Activated CD8-positive, alpha-beta memory T cell treated with anti-CD3 and anti-CD28 coated beads, Interleukin-2, amount 10 ng/mL, durations not matched to agents 7 days and 5 days (primary cell): ENCODE measurements at places on chromosomes 5 and 9. TPM values are rescaled to one million over a fixed set of nuclear protein-coding genes. Genes with fewer than 3 reads are reported as not detected.

EIF4E1B gene
- total RNA-seq: not detected

IFNA21 gene
- total RNA-seq: not detected

C5orf63 gene
- 7.4 TPM for total RNA-seq

LRRC26 gene
- not detected for total RNA-seq

IL9 gene
- total RNA-seq: not detected

IER5L gene
- 6.1 TPM for total RNA-seq

TGFBI gene
- total RNA-seq: 0.42 TPM

IFNA2 gene
- not detected for total RNA-seq

IFNB1 gene
- 1.2 TPM for total RNA-seq

DCANP1 gene
- not detected for total RNA-seq

AQP7 gene
- total RNA-seq: not detected

ACER2 gene
- 2.1 TPM for total RNA-seq

SPINK1 gene
- total RNA-seq: not detected

DELE1 gene
- total RNA-seq: 65.4 TPM

GCNT4 gene
- 0.41 TPM for total RNA-seq

RNF183 gene
- not detected for total RNA-seq

HAND1 gene
- total RNA-seq: not detected

ENC1 gene
- total RNA-seq: 1.5 TPM

IL33 gene
- total RNA-seq: not detected

PCDHGB3 gene
- 0.09 TPM for total RNA-seq

FRMD3 gene
- 0.33 TPM for total RNA-seq

NKD2 gene
- total RNA-seq: 6.5 TPM

SEMA6A gene
- 0.40 TPM for total RNA-seq

SLC12A2 gene
- 16.3 TPM for total RNA-seq

SPINK4 gene
- not detected for total RNA-seq

WNK2 gene
- total RNA-seq: not detected

ASS1 gene
- 11.1 TPM for total RNA-seq

ODF2 gene
- 71.8 TPM for total RNA-seq

FOXD4L4 gene
- 0.09 TPM for total RNA-seq

FLT4 gene
- 2.8 TPM for total RNA-seq

C7 gene
- not detected for total RNA-seq

DNAJC18 gene
- total RNA-seq: 9.2 TPM

OLFM1 gene
- not detected for total RNA-seq

REEP2 gene
- total RNA-seq: 1.7 TPM

PCDHB2 gene
- not detected for total RNA-seq

PRRC1 gene
- total RNA-seq: 35.6 TPM

LHX3 gene
- total RNA-seq: not detected

RALGPS1 gene
- 1.9 TPM for total RNA-seq

FANCG gene
- total RNA-seq: 141 TPM

RECK gene
- 8.1 TPM for total RNA-seq

BTNL3 gene
- total RNA-seq: not detected

NOTCH1 gene
- 73.5 TPM for total RNA-seq

ZNF622 gene
- total RNA-seq: 45.3 TPM

HTR4 gene
- total RNA-seq: not detected

MYOT gene
- not detected for total RNA-seq

UBTD2 gene
- total RNA-seq: 8.7 TPM

ZNF608 gene
- not detected for total RNA-seq

SLC6A3 gene
- 0.07 TPM for total RNA-seq
